ENCODE measurements at places on chromosomes 2 and 18.

GRCh38 chr2:114812261-114812660, 369.8 kb downstream of the DPP10 start:
- DNase-seq = no peak

GRCh38 chr2:68931149-68931711, 21.5 kb downstream of the GKN2 start:
- no peak for DNase-seq

- DNase-seq = no peak
These were observed 64.2 kb downstream of the TGOLN2 start for GRCh38 chr2:85263591-85263990.

DNA sequence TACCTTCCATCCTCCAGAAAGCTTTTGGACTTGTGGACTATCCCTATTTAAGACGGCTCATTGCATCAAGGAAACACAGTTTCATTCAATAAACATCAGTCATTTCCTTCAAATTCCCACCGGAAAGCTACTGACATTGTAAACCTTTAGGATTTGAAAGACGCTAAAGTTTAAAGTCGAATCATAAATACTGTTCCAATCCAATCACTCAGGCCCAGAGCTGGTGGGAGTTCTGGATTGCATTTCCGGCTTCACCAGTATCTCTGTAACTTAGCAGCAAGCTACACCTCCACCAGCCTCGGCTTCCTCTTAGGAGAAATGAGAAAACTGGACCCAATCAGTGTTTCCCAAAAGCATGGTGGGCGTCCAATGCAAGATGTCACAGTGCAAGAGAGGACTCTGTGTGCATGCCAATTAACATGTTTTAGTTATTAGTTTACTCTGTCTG, 1.6 kb downstream of the WDFY1 start:
- DNase-seq = no peak

GRCh38 chr2:144415386-144415785, 104.5 kb downstream of the ZEB2 start:
- no peak for DNase-seq

DNA sequence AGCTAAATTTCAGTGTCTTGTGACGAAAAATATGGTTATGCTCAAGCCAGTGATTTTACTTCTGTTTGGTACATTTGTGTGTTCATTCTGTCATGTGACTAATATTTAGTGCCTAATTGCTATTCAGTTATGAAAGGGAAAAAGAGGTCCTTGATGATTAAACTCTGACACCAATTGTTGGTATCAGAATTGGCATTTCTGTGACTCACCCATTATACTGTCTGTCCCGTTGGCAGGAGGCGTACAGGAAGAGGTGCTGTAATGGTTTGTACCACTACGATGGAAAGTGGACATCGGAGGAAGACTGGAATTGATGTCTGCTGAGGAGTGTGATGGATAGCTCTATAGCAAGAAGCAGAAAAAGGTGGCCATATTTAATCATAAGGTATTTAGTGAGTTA, 310.4 kb upstream of the CCDC68 start:
- no peak for DNase-seq

DNA sequence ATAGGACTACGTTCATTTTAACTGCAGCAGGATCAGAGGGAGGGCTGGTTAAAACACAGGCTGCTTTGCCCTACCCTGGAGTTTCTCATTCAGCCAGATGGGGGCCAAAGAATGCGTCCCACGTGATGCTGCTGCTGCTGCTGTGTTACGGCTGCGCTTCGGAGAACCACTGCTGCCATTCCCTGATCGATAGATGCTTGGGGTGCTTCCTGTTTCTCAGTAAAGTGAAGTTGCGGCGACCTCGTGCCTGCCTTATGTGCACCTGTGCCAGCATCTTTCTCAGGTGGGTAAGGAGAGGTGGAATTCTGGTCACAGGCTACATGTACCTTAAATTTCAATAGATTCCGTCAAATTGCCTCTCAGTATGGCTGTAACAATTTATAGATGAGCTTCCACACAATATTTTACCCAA, 24.7 kb upstream of the TOGARAM2 start:
- DNase-seq = no peak

- no peak for DNase-seq
These were observed 14.4 kb upstream of the HES6 start for GRCh38 chr2:238254095-238254723.

DNA sequence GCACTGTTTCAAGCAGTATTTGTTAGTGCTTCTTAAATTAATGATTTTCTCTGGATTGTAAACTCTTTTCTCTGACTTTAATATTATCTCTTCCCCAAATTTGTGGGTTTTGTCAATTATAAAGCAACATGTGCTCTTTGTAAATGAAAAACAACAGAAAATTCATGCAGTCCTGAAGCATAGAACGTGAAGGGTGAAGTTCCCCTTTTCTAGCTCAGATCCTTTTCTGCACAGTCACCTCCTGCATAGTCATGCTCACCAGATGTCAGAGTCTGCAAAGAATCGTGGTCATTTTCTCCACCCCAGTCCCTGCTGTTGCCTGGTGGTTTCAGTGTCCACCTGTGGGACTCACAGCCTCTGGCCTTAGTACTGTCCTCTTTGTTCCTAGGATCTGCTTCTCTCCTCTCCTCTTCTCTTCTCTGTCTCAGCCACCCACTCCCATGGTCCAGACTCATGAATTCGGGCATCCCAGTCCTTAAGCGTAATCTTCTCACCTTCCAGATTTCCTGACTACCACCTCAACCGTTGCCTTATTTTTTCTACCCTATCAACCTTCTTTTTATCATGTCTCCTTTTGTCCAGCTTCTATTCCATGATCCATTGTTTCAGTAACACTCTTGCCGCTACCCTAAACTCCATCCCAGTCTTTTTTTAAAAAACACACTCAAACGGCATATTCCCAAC, 229.1 kb downstream of the RTP5 start:
- no peak for DNase-seq

- no peak for DNase-seq
These were observed 232.7 kb downstream of the TTC32 start for GRCh38 chr2:19669126-19669525.

DNA sequence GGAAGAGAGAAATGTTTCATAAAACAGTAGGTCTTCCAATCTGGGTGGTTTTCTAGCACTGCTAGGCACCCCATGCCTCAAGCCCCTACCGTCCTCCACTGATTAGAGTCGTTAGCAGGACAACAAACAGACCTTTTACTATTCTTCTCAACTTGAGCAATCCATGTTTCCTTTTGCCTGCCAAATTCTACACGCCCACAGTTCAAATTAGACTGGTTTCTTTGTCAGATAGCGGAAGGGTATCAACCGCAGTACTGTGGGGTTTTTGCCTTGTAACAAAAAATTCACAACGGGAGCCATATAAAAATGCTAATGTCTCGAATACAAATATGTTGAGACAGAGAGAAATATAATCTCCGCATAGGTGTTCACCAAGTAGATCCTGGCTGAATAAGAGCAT, 59.9 kb downstream of the VIT start:
- no peak for DNase-seq

DNA sequence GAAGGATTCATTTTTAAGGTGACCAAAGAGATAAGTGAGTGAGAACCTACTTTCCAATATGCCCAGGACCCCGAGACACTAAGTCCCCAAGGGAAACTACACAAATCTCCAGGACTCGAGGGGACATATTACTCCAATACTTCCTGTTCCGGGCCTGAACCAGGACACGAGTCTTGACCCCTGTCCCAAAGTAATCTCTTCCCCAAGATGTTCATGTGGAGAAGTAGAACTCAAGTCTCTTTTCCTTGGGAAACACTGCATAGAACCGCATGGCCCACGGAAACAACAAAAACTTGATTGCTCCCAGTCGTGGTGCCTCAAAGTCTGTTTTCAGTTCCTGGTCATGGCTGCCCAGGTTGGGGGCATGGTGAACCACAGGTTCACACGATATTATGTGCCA, 87.2 kb upstream of the ZEB2 start:
- no peak for DNase-seq

DNA sequence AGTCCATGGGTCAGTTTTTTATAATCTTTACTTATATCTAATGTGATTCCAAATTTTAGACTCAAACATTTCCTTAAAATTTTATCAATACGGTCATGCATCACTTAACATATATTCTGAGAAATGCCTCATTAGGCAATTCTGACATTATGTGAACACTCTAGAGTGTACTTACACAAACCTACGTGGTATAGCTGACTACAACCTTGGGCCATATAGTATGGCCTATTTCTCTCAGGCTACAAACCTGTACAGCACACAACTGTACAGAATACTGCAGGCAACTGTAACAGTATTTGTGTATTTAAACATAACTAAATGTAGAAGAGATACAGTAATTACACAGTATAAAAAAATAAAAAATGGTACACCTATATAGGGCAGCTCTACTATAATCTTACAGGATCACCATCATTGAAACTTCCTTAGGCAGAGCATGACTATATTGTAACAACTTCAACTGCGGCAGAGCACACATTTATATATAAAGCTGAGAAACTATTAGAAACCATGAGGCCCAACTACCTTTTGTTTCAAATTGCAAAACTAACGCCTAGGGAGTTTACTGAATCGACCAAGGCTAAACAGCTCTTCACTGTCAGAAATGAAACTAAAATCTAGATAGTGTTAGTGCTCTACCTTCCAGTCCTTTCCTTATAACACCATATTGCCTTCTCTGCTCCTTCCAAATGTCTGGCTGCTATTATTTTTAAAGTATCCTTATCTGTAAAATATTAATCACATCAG, 6.9 kb downstream of the YES1 start:
- DNase-seq = no peak

DNA sequence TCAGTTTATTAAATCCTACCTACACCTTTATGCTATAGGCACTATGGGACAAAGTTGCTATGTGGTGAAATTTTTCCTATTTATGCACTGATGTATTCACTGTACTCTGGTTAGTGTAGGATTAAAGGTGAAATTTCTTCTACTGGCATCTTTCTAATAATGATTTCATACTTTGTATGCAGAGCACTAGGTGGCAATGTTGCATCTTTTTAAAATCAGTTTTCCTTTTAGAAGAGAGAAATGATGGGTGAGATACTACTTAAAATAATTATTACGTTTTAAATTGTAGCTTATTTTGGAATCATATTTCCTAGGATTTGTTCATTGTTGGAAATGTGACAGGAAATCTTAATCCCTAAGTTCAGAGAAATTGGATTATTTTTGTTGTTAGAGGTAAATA, 150.9 kb downstream of the CD8B2 start:
- DNase-seq = no peak

All from activated CD8-positive, alpha-beta memory T cell treated with anti-CD3 and anti-CD28 coated beads for 1 hour (primary cell).